ENCODE measurements at places on chromosomes 7 and 10. TPM values are rescaled to one million over a fixed set of nuclear protein-coding genes. Genes with fewer than 3 reads are reported as not detected.

The SPDYE5 gene
- polyA plus RNA-seq, result 2.8 TPM

The PFKP gene
- polyA plus RNA-seq, result 23.8 TPM

The DAGLB gene
- 12.0 TPM for polyA plus RNA-seq

The TMEM184A gene
- polyA plus RNA-seq, result 0.78 TPM

The DKK1 gene
- 0.53 TPM for polyA plus RNA-seq

The EIF5AL1 gene
- 0.49 TPM for polyA plus RNA-seq

The HOXA11 gene
- 1.2 TPM for polyA plus RNA-seq

- DNase-seq, result no peak
These were observed 500.1 kb upstream of the KLF6 start for GRCh38 chr10:4285121-4285520.

DNA sequence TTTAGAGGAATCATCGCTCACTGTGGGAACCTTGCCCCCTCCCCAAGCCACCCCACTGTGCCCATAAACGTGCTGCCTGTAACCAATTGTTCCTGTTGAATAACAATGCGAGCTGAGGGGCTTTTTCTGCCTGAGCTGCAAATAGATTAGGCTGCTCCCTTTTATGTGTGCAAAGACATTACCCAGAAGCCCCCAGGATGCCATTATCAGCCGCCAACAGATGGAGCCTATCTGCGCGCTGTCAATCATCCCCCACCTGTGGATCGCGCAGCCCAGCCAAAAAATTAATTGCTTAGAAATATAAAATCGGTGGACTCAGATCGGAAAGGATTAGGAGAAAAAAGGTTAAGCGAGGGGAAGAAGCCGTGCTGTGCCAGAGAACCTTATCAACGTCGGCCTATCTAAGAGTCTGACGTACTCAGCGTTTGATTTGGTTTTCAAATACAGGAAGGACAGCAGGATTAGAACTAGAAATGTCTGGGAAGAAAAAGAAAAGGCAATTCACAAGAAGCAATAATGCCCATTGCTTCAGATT is 167.3 kb upstream of the MYO3A start:
- DNase-seq, result no peak

GRCh38 chr7:93890464-93891068 is at the start of gene TFPI2:
Gene TFPI2 (minus strand): TSS chr7:93890753. CDS start chr7:93890678, 75 bp downstream.
- DNase-seq, result no peak

GRCh38 chr7:33880787-33881186 is 24.6 kb upstream of the BMPER start:
- no peak for DNase-seq

GRCh38 chr7:25235471-25235870 is 7.2 kb upstream of the NPVF start:
- no peak for DNase-seq

GRCh38 chr7:29289156-29290021 is 94.8 kb downstream of the CHN2 start:
- no peak for DNase-seq

- no peak for DNase-seq
These were observed 247.6 kb downstream of the DNAJB6 start for GRCh38 chr7:157584420-157584819.

- DNase-seq, result no peak
These were observed 7.2 kb downstream of the ANTXRL start for GRCh38 chr10:46293832-46294640.

DNA sequence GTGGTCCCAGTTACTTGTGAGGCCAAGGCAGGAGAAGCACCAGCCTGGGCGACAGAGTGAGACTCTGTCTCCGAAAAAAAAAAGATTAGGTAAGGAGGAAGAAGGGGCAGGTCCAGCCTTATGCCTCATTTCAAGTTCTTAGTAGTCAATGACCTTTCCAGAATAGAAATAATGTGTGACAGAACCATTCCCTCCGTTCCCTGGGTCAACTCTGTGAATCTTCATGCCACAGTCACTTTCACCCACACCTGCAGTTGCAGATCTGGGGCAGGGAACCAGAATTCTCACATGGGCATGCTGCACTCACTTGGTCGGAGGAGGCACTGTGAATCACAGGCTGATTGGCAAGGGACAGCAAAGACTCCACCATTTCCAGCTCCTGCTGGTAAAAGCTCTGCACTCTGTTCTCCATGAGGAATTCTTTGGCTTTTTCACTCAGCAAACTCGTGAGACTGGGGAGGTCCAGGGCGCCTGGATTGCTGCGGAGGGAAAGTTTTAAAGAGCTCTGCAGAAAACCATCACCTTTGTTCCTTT is 20.7 kb downstream of the STN1 start:
- no peak for DNase-seq

DNA sequence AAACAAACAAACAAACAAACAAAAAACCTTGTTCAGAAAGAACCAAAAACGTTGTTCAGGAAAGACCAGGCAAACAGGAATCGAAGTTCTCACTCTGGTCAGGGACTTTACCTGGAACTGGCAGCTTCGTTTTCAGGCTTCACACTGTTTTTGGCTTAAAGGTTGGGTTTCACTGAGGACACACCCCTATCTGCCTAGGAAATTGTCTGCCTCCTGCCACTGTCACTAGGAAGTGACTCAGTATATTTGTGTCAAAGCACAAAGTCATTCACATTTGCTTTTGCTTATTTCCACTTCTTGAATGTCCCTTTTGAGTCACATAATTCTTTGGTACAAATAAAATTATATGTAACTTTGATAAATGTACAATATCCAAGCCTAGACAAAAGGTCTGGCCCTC is 37.9 kb downstream of the PNLIPRP3 start:
- DNase-seq, result no peak

GRCh38 chr10:49243610-49244283 is 55.2 kb upstream of the C10orf71 start:
- no peak for DNase-seq

Measured in forelimb muscle (tissue), 1 donor.